Kidney epithelial cell (primary cell): ENCODE measurements at places on chromosomes 5 and 9. TPM values are rescaled to one million over a fixed set of nuclear protein-coding genes. Genes with fewer than 3 reads are reported as not detected.

- no peak for DNase-seq
These were observed 14.9 kb upstream of the ADAM19 start for GRCh38 chr5:157590478-157590877.

DNA sequence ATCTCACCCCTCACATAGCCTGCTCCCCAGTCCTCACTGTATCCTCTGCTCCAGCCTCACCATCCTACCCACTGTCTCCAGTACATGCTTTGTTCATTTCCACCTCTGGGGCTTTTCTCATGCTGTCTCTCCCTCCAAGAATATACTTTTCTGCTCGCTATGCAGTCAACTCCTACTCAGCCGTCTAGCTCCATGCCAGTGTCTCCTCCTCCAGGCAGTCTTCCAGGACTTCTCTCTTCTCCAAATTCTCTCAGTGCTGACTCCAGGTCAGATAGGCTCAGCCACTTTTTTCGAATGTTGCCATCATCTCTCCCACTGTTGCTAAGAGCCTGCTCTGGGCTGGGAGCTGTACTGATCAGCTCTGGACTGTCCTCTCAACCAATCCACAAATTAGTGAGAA, 8.0 kb upstream of the DAB2IP start:
- DNase-seq: no peak

- peak; percentile 19 for DNase-seq
These were observed 52.5 kb upstream of the SLC2A8 start for GRCh38 chr9:127344368-127345000.

- DNase-seq: no peak
These were observed 108.1 kb downstream of the LHFPL2 start for GRCh38 chr5:78540335-78541085.

- DNase-seq: no peak
These were observed 101.1 kb downstream of the RGS3 start for GRCh38 chr9:113564498-113565237.

DNA sequence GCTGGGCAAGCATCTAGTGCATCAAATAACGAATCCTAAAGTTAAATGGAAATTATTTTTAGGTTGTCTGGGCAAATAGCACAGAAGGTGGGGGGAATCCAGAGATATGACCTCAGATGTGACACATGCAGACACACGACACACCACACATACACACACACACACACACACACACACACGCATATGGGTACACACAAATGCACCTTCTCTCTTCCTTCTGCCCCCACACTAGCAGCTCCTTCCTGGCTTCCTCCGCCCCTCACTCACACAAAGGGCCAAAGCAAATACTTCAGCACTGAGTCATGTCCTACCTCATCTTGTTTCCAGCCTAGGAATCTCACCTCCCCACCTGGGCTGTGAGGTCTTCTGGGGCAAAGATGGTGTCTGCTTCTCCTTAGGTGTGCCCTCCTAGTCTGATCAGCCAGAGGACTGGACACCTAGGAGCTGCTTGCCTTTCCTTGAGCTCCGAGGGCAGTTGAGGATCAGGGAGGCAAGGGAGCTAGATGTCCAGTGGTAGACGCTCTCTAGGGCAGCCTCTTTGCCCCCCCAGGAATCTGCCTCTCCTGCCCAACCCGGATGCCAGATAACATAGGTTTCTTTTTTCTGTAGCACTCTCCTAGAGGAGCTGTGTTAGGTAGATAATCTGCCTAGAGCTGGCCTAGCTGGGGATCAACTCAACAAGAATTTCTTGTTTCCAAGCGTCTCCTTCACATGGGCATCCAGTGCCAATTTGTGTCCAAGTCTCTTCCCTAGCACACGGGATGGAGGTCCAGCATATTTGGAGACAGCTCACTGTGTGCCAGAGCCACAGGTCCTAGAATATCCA, 14.3 kb upstream of the JADE2 start:
- peak; percentile 88 for DNase-seq

DNA sequence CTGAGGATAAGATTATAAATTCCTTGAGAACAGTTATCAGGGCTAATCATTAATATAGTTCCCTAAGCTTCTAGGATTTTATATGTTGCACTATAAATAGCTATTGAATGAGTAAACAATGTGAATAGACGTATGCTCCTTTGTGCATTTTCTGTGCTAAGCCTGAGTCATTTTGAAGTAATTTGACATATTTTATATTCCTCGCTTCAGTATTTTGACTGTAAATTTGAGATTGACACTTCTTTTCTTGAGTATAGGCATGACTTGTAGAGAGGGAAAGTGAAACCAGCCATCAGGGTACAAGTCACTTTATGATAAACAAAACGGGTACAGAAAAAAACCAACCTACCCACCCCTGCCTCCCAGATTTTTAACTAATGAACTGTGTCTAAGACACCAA, 367.7 kb upstream of the PRR16 start:
- DNase-seq: peak; percentile 12

- no peak for DNase-seq
These were observed 312.3 kb upstream of the PRR16 start for GRCh38 chr5:120151825-120152224.

DNA sequence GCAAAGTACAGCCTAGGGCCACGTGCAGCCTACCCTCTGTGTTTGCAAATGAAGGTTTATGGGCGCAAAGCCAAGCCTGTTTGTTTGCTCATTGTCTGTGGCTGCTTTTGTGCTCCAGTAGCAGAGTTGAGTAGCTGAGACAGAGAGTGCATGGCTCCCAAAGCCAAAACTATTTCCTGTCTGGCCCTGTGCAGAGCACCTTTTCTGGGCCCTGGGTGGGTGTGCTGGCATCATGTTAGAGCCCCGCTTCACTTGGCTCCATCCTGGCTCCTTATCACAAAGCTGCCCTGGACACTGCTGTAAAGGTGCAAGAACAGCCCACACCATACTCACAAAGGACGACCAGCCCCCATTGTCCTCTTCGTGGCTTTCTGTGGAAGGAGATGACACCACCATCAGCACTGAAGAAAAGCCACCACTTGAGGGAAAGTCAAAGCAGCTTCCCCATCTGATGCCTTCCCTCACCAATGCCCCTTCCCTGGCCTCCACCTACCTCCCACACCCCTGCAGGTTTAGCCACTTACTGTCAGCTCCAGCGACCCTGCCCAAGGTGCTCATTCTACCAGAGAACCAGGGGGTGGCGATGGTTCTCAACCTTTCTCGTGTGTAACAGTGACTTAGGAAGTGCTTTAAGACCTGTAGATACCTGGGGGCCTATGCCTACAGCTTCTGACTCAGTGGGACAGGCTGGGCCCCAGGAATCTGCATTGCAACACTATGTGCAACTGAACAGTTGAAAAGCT, 23.4 kb downstream of the LCP2 start:
- DNase-seq: no peak

- DNase-seq: no peak
These were observed 103.9 kb downstream of the NSG2 start for GRCh38 chr5:174149426-174149825.

DNA sequence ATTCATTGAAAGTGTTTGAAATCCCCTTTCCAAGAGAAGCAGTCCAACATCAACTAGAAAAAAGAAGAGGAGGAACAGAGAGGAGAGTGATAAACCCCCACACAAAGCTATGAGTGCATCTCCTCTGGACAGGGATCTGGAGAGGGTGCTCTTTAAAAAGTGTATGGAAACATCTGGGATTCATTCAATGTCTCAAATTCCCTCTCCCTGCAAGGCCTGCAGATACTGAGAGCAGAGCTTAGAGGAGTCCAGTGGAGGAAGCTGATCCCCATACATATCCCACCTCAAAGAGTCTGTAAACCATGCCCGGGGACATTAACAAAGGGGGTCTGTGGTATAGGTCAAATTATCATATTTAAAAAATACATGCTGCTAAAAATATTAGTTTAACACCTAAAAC, 2.2 kb downstream of the SPOCK1 start:
- no peak for DNase-seq

- DNase-seq: no peak
These were observed 58.5 kb upstream of the SUB1 start for GRCh38 chr5:32526810-32527209.

DNA sequence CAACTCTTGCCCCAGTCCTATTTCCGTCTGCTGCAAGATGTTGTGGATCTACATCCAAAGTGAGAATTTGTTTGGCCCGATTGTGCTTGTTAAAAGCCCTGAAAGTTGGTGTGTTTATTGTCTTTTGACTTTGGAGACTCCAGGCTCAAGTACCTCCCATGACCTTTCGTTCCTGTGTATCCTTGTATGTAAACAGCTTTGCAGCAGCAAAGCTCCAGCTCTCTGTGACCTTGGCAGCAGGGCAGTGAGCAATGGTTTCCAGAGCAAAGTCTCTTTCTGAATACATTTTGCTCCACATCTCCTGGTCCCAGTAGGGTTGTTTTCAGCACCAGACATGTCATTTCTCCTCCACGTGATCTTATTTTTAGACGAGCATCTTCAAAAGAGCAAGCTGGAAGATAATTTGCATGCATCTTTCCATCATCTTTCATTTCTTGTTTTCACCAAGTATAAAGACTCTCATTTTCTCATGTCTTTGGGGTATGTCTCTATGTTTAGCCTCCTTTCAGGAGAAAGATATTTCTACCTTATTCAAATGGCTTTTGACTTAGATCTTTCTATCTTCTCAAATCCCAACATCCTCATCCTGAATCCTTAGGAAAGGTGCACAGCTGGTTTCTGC, 68.1 kb upstream of the ERCC6L2 start:
- DNase-seq: no peak

GRCh38 chr9:32603914-32604852, 31.2 kb upstream of the NDUFB6 start:
- DNase-seq: no peak

DNA sequence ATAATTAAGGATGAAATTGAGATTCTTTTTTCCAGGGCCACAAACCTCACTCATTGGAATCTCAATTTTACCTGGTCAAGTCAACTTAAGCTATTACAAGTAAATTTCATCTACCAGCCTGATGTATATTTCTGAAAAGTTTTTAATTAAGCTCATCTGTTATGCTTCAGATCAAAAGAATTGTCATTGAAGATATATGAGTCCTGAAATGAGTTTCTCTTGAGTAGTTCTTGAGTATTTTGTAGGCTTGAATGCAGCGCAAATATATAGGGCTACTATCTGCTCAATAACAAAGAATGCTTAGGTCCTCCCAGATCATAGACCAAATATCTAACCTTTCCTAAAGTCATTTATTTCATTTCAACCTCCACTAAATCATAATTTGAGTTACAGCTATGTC, 482.2 kb upstream of the ST8SIA4 start:
- DNase-seq: no peak

GRCh38 chr9:6239048-6239461, 23.4 kb downstream of the IL33 start:
- DNase-seq: no peak

DNA sequence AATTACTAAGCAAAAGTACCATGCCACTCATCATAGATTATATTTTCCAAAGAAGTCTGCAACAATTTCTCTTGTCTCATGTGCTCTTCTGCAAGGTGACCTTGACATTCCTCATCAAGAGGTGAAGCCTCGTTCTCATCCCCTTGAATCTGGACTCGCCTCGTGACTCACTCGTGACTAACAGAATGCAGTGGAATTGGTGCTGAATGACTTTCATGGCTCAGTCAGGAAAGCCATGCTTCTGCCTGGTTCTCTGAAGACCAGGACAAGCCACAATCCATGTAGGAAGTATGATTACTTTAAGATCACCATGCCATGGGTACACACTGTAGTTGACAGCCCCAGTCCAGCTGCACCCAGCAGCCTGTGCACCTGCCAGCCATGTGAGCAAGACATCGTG, 335.8 kb downstream of the GADD45G start:
- no peak for DNase-seq

DNA sequence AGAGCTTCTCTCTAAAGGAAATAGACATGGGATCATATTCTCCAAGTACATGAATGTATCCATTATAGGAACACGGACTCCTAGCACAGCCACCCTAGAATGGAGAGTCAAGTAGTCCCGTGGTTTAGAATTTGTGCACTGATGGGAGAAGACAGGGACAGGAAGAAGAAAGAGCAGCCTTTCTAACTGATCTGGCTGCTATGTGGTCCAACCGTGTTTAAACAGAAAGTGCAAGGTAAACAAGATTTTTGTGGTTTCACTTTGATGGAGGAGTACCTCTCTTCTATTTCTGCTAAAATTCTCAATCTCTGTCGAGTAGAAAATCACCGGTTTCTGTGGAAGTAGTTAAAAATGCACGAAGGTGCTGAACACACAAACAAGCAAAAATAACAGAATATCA, 171.3 kb downstream of the ST8SIA4 start:
- DNase-seq: no peak

GRCh38 chr5:176837707-176838115, 27.4 kb downstream of the UNC5A start:
- DNase-seq: peak; percentile 43

DNA sequence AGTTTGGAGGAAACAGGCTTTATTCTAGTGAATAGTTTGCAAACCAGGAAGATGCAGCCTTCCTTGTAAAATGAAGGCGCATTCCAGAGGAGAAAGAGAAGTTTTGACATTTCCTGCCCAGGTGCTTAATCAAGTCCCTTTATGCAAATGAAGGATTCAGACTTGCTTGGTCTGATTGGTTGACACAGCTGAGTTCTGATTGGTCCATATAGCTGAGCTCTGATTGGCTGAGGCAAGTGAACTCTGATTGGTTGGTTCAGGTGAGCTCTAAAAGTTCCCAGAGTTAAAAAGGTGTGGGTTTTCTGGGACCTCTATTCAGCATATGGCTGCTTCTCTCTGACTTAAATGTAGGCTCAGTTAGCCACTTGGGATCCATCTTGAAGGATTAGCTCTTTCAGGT, 151.0 kb downstream of the CACNA1B start:
- DNase-seq: no peak

DNA sequence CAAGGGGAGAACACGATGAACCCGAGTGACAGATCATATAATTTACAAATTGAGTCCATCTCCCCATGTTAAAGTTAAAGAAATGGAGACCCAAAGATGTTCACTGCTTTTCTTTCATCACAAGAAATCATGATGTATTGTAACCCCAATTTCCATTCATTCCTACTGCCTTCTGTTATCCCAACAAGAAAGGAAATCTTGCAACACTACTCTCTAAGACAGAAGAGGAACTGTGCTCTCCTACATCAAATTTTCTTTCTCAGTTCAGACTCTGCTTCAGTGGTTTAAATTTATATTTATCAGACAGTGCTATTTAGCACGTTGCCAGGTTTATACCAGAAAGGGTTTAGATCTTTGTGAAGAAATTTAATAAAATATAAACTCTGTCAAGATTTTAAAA, 83.8 kb upstream of the RASA1 start:
- no peak for DNase-seq

GRCh38 chr5:134533115-134533815, 7.8 kb downstream of the JADE2 start:
- no peak for DNase-seq

- no peak for DNase-seq
These were observed 6.9 kb downstream of the TSC1 start for GRCh38 chr9:132937463-132937901.

GRCh38 chr9:127029548-127029947, 92.9 kb downstream of the ANGPTL2 start:
- no peak for DNase-seq

GRCh38 chr5:17679597-17680203, 45.4 kb downstream of the TAF11L14 start:
- no peak for DNase-seq

- no peak for DNase-seq
These were observed 14.2 kb upstream of the PHF2 start for GRCh38 chr9:93562157-93562556.

The QRFP gene
- total RNA-seq: not detected in 2 replicates

The HRH2 gene
- total RNA-seq: 1.1 and 2.7 TPM in 2 replicates

The PCDHB15 gene
- 2.3 and 3.0 TPM in 2 replicates for total RNA-seq

The SVEP1 gene
- total RNA-seq: 1.6 and 2.3 TPM in 2 replicates

The TXNDC8 gene
- total RNA-seq: not detected in 2 replicates

The NEURL1B gene
- 5.1 and 6.1 TPM in 2 replicates for total RNA-seq

The TYRP1 gene
- total RNA-seq: not detected in 2 replicates

The KCNV2 gene
- not detected in 2 replicates for total RNA-seq

The MEIKIN gene
- not detected in 2 replicates for total RNA-seq

The TRIM36 gene
- total RNA-seq: 5.0 and 7.9 TPM in 2 replicates

The AIF1L gene
- 50.7 and 58.4 TPM in 2 replicates for total RNA-seq

The COQ4 gene
- 46.3 and 59.8 TPM in 2 replicates for total RNA-seq
